ENCODE measurements at places on chromosomes 7 and 10. TPM values are rescaled to one million over a fixed set of nuclear protein-coding genes. Genes with fewer than 3 reads are reported as not detected.
A peak's percentile ranks its signal among the peaks of the same experiment; 100 is the strongest.

The CALML3 gene
- 0.34 TPM for polyA plus RNA-seq

The PLCE1 gene
- 24.5 TPM for polyA plus RNA-seq

The CELF2 gene
- 65.3 TPM for polyA plus RNA-seq

The PNLIPRP1 gene
- not detected for polyA plus RNA-seq

The ANKRD61 gene
- 0.75 TPM for polyA plus RNA-seq

The STAMBPL1 gene
- 8.5 TPM for polyA plus RNA-seq

GRCh38 chr7:125663961-125664360 lies 734.3 kb upstream of the POT1 start:
- no peak for DNase-seq

DNA sequence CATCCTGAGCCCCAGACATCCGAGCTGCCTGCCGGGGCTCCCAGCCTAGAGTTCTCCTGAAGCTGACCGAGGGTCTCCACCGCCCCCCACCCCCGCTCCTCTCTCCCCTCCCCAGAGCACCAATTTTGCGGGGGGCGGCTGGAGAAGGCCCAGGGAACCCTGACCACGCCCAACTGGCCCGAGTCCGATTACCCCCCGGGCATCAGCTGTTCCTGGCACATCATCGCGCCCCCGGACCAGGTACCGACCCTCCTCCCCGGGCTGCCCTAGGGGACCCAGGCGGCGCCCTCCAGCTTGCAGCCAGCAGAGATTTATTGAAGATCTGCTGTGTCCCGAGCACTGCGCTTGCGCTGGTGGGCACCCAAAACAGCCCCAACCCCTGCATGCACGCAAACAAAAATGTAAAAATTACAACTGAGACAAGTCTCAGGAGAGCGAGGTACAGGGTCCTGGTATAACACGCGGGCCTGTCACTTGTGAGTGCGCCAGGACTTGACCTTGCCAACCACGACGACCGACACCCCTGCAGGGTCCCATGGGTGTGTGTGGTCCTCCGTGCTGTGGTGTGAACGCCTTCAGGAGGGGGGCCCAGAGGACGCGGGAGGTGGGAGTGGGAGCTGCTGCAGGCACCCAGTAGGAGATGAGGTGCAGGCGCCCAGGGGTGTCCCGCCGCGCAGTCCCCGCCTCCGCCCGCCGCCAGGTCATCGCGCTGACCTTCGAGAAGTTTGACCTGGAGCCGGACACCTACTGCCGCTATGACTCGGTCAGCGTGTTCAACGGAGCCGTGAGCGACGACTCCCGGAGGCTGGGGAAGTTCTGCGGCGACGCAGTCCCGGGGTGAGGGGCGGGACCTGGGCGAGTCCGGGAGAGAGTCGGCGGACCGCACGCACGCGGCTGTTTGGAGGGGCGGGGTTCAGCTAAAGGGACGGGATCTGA lies 3.1 kb downstream of the PCOLCE start:
- DNase-seq = peak; percentile 34

DNA sequence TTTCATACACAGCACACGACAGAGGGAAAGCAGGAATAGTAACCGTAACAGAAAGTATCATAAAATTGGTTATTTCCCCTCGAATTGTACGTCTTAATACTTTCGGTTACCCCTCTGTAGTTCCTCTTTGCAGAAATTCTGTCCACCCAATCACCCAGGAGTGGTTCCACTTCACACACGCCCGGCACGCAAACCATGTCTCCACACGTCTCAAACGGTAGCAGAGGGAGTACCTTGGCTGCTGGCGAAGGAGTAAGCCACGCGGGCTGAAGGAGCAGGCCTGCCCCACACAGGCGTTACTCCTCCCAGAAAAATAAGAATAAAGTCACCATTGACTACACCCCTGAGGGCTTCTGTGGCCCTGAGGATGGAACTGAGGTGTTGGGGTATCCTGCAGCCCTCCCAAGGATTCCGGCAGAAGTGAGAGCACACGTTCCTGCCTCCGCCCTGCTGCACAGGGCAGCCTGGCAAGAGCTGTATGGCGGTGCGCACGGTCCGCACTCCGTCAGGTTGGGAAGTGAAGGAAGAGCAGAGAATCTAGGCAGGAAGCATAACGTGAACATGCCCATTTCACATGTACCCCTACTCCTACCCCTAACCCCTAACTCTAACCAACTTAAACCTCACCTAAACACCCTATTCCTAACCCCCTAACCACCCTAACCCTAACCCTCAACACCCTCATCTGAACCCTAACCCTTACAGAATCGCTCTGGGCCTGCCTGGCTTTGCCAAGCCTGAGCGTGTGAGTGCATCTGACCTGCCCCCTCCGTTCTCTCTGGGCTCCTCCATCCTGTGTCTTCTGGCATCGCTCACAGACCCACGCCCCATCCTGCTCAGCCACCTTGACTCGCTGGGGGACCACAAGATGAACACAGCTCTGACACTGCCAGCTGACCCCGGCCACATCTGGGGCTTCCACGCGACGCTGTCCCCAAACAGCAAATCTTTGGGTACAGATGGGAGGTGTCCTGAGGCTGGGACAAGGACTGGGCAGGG lies 18.2 kb downstream of the GPR146 start:
- no peak for DNase-seq

- no peak for DNase-seq
Measured at GRCh38 chr10:112583236-112583939, 136.4 kb downstream of the VTI1A start.

- DNase-seq = no peak
Measured at GRCh38 chr7:156988343-156989185, 21.9 kb downstream of the MNX1 start.

GRCh38 chr10:49688920-49689319 lies 9.5 kb downstream of the C10orf53 start:
- no peak for DNase-seq

- peak; percentile 71 for DNase-seq
Measured at GRCh38 chr7:1647961-1648672, 22.0 kb upstream of the ELFN1 start.

DNA sequence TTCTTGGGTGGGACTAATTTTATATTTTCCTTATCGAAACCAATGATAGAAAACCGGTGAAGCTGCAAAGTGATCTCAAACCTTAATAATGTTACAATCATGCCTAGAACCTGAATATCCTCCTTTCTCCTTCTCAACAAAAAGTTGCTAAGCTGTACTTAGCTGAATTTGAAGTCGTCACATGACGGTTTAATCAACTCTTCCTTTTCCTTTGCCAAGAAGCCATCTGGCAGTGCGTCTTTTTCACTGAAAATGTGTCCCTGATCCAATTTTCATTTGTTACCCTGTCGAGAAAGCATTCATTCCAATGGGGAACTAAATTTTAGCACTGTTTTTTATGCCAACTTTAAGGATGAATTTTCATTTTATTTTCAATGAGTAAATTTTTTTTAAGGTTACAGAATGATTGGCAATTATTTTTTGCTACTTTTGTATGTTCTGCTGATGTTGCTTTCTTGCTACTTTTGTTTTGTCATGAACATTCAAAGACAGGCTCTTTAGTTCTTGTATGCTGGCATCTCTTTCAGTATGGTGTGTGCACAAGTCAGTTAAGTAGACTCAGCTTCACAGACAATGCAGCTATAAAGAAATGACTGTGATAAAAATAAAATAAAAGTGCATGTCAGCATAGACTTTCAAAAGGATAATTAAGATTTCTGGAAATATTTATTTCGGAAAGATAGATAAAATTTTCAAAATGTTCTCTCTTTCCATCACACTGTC lies 980.0 kb downstream of the DNAJB9 start:
- DNase-seq = peak; percentile 59

GRCh38 chr7:84060760-84061261 lies 133.8 kb downstream of the SEMA3A start:
- DNase-seq = no peak

- DNase-seq = peak; percentile 83
Measured at GRCh38 chr10:131453721-131454634, 142.5 kb upstream of the TCERG1L start.

DNA sequence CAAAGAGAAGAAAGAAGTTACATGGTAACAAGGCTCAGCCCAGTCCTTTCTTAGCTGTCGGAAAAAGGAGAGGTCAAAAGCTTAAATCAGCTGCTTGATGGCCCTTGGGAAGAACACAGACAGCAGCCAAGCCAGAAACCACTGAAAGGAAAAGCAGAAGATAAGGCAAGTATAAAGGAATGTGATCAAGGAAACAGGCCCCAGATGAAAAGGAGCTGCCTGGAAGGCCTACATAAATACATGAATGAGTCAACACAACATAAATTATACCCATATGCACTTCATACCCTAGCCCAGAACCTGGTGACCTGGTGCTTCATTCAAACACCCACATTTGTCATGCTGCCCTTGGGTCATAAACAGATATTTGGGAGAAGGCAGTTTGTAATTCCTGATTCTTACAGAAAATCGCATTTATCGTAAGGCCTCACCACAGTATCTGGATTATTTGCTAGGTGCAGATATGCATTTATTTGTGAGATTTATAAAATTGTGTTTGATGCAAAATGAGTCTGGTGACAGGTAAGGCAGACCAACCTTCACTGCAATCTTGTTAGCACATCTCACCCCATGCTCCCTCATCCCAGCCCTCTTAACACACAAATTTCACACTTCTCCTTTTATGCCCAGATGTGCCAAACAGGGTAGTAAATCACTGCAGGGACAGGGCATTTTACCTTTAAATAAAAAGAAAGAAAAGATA lies 94.9 kb upstream of the KCNIP2 start:
- DNase-seq = peak; percentile 70
